ENCODE measurements at places on chromosomes 5 and 9. TPM values are rescaled to one million over a fixed set of nuclear protein-coding genes. Genes with fewer than 3 reads are reported as not detected.

DNA sequence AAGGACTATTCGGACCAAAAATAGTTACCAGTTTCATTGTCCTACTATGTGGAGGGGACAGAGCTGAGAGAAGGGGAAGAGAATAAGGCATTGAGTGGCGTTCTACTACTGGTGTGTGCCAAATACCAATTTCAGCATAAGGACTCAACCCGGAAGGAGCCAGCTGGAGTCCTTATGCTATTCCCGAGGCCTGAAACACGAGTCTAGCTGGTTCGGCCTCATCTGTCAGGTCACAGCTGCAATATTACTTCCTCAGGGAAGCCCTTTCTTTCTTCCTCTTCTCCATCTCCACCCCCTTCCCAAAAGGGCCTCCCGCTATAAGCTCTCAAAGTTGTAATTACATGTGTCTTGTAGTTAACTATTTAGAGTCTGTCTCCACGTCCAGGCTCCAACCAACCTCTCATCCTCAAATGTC, 20.5 kb upstream of the FER start:
- peak; percentile 52 for DNase-seq

GRCh38 chr5:169646856-169647255, 9.8 kb downstream of the DOCK2 start:
- no peak for DNase-seq

DNA sequence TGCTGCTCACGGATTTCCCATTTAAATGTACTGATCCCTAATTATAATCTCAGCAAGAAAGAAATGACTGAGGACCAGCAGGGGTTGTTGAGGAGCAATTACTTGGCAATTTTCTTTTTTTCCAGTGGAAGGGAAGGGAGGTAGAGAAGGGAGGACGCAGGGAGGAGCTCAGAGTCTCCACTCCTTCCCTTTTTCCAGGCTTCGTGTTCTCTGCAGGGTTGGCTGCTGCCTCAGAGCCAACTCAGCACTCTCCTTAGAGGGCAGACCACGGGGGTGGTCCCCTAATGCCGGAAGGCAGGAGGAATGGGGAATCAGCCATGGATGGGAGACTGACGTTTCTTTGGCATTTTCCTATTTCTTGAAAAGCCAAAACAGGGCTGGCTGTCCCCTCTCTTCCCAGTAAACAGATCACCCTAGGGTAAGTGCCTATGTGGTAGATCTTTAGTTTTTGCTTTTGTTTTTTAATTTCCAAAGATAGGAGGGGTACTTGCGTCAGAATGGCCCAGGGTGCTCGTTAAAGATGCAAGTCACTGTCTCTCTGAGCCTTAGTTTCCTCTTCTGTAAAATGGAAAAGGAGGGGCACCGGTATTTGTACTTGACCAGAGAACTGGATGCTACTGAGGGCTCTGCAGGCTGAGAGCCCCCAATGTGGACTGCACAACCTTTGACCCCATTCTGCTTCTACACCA, 39.6 kb upstream of the LCP2 start:
- no peak for DNase-seq

DNA sequence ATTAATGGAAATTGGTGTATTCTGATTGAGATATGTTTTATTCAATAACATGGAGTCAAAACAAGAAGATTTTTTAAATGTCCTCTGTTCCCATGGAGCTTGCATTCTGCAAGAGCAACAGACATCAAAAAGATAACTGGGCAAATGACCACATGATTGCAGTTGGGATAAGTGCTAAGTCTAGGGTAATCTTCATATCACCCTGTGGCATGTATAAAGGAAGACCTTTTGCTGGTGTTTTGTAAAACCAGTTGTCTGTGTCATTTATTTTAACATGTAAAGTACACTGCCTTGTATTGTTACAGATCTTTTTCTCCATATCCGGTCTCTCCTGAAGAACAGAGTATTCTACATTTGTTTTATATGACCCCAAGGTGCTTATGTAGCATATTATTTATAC, 44.0 kb downstream of the PTCD2 start:
- DNase-seq = no peak

- no peak for DNase-seq
Observed at GRCh38 chr9:35000535-35001284, 11.2 kb downstream of the DNAJB5 start.

- peak; percentile 56 for DNase-seq
Observed at GRCh38 chr9:16335788-16336580, 534.5 kb downstream of the BNC2 start.

- no peak for DNase-seq
Observed at GRCh38 chr9:91063471-91063870, 261.9 kb downstream of the SYK start.

GRCh38 chr9:7104625-7105024, 346.9 kb downstream of the KDM4C start:
- no peak for DNase-seq

GRCh38 chr5:181164076-181164952, 16.9 kb downstream of the OR2V2 start:
- no peak for DNase-seq

- DNase-seq = peak; percentile 85
Observed at GRCh38 chr5:116576053-116576713, 1.6 kb upstream of the SEMA6A start.

GRCh38 chr5:133406977-133407632, 205.2 kb downstream of the FSTL4 start:
- DNase-seq = no peak

DNA sequence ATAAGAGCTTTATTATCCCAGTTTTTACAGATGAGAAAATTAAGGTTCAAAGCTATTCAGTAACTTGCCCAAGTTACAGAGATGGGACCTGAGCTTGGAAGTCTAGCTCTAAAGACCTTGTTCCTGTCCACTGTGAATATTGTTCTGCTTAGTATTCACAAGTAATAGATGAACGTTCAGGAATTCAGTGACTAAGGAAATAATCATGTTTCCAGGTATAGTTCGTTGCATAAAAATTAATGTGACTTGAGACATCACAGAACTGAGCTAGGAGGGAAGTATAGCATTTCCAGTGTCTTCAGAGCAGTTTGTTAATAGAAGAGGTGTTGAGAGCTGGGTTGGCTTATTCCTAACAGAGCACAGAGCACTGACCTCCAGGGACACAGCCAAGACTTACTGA, 136.1 kb downstream of the FGF1 start:
- no peak for DNase-seq

GRCh38 chr9:20944507-20944906, 86.9 kb downstream of the HACD4 start:
- no peak for DNase-seq

- DNase-seq = no peak
Observed at GRCh38 chr9:22343218-22343611, 103.4 kb upstream of the DMRTA1 start.

DNA sequence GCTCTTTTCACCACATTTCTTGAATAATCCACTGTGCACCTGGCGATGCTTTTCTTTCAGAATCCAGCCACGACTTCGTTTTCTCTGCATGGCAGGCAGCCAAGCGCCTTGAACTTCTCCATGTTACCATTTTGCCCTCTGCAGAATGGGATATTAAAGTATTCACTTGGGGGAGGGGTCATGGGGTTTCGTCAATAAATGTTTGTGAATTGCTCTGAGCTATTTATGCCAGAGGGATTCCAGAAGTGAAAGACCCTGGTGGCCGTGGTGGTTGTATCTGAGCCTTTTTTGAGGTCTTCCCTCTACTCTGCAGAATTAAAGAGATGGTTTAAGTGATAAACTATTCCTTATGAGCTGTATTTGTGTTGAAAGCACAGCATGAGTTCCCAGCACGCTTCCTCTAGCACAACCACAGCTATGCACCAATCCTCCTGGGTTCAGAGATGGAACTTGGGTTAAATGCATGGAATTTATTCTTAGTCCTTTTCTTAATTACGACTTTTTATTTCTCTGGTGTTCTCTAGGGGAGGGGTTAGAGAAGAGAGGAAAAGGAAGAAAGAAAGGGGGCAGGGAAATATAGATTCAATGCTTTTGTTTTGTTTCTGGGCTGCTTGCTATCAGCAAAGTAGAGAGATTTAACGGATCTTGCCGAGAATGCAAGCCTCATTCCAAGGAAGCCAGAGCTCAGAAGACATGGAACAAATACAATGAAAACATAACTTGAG, 478.2 kb upstream of the TNC start:
- DNase-seq = no peak

- DNase-seq = no peak
Observed at GRCh38 chr5:89297066-89297465, 414.1 kb upstream of the MEF2C start.

GRCh38 chr9:126975327-126976220, 61.0 kb downstream of the RALGPS1 start:
- DNase-seq = no peak

GRCh38 chr5:69030358-69031062, 63.3 kb upstream of the SLC30A5 start:
- no peak for DNase-seq

GRCh38 chr9:111483439-111483857, 735 bp downstream of the ECPAS start:
- DNase-seq = peak; percentile 51

DNA sequence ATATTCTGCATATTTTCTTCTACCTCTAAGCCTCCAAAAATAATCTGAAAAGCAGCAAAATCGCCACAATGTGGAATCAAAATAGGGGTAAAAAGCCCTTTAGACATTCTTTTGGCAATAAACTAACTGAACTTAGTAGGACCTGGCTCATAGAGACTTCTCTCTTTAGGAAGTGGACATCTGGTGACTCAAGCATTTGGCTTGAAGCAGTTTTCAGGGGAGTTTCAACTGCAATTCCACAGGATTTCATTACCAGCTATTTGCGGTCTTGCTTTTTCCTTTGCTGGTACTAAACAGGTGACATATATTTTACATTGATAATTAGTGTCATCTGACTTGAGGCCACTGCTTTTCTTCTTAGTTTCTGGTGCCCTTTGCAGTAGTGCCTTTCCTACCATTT, 173.2 kb upstream of the FBN2 start:
- no peak for DNase-seq

DNA sequence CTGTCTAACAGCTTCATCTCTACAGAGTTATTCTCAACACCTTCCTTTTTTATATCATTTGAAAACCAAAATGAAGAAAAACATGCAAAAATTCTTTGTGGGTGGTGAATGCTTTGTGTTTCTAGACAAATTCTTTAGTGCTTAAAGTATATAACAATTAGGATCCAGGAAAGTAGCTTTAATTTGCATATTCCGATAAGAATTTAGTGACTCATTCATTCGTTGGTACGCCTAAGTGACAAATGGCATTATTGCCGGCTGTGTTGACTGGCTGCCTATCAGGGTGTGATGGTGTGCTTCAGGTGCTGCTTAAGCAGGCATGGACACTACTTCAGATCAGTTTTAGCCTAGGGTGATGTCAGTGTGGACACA, 35.2 kb downstream of the LMNB1 start:
- no peak for DNase-seq

DNA sequence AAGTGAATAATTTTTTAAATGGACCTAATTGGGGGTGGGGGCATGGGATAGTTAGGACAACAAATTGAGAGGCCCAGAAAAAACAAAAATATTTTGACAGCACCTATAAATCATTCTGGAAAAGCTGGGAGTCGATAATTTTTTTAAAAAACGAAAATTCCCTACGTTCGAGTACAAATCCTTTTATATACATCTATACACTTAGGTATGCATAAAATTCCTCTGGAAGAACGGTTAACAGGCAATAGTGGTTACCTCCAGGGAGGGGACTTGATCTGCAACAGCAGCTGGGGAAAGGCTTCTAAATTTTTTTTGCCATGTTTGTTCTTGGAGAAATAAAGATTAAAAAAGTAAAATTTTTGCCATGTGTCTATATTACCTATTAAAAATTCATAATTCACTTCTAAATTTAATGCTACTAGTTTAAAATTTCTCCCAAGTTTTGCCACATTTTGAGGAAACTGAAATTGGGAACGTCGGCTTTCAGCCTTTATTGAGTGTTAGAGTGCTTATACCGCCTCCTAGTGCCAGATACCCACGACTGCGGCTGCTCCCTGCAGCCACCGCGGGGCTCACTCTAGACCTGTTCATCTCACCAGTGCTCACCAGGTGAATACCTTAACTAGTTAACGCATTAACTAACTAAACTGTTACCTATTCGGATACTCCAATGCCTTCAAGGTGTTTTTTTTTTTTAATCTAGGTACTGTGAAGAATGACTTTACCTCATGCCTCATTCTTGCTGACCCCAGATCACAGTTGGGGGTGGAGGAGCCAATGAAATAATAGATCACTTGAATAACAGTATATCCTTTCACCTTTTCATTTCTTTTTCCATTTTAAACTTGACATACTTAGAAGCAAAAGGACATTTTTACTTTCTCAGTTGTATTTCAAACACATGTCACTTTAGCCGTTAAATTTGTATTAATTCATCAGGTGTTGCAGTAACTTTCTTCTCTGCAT, 1.8 kb upstream of the BHMT start:
- peak; percentile 34 for DNase-seq

PAX5 gene
- 1.9 TPM for total RNA-seq

PPWD1 gene
- total RNA-seq = 74.3 TPM

SPEF2 gene
- 22.7 TPM for total RNA-seq

HTR4 gene
- total RNA-seq = 0.56 TPM

PGM5 gene
- 10.4 TPM for total RNA-seq
